Foreskin keratinocyte (primary cell): ENCODE measurements at places on chromosomes 3 and 15. TPM values are rescaled to one million over a fixed set of nuclear protein-coding genes. Genes with fewer than 3 reads are reported as not detected.
A peak's percentile ranks its signal among the peaks of the same experiment; 100 is the strongest.

DNA sequence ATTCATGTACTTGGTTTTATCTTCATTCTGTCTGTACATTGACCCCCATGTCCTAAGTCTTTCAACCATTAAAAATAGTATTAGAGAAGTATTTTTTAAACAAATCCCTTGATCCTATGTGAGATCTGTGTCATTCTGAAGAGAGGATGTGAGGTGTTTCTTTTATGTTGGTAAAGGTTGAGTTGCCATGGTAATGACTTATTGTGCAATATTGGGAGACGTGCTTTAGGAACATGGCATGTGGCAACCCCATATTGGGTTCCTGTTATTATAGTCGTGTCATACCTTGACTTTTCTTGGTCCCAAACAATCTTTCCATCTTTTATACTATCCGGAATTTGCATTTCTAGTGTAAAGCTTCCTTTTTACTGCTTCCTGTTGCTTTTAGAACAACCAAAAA lies 203.1 kb downstream of the KCNAB1 start:
- peak; percentile 79 for DNase-seq

DNA sequence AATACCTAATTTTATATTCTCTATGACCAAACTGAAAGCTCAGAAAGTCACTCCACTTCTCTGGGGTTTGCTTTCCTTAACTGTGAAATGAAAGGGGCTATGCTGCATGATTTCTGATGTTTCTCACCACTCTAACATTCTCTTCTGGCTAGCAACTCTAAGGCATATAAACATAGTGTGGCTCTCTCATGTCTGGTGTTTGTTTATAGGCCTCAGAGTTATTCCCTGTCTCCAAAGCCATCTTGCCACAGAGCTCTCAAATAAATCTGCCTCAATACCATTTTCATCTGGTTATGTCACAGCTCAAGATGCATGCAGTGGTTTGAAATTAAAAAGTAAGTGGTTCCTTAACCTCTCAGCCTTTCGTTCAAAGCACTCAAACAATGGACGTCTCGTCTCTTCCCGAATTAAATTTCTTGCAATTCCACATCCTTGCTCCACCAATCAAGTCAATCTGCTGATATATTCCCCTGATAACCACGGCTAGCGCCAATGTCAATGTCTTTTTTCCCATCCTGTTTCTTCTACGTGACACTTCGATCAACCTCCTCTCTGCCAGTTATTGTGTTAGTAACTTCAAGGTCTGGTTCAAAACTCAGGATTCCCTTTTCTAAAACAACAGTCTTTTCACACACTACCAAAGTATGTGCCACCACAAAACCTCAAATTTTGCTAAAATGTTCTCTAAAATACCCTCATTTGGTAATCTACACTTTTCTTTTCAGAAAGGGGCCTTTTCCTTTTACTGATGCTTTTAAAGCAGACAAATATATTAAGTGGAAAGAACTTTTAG lies 16.0 kb downstream of the TOMM70 start:
- no peak for DNase-seq

DNA sequence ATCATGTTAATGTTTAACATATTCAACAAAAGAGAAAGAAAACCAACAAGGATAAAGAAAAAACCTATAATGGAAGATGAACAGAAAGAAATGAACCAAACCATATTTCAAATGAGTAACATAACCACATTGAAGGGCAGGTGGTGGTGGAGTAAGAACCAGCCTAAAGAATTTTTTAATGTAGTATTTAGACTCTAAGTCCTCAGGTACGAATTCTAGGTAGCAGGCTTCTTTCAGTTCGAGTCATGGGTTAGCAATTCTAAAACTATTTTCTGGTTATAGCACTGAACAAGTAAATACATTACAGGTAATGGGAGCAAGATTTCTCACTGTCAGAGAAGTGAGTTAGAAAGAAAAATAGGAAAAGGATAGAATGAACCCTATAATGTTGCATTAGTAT lies 24.4 kb downstream of the DCBLD2 start:
- no peak for DNase-seq

GRCh38 chr15:57054204-57054750 lies 135.8 kb downstream of the TCF12 start:
- DNase-seq = no peak

DNA sequence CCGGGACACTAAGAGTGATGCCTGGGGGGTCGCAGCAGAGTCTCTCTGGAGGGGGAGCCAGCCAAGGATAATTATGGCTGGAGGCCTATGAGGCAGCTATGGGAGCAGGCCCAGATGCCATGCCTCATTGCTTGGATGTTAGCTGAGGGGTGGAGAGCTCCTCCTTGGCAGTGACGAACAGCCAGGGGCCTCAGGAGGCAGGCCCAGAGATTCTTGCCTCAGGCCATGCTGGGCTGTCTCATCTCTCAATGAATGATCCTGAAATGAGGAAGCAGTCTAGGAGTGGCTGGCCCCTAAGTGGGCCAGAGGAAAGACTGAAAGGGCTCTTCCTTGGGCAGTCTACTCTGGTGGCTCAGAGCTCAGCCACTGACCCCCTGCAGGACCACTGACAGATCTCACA lies 21.3 kb downstream of the KIF9 start:
- DNase-seq = peak; percentile 44

DNA sequence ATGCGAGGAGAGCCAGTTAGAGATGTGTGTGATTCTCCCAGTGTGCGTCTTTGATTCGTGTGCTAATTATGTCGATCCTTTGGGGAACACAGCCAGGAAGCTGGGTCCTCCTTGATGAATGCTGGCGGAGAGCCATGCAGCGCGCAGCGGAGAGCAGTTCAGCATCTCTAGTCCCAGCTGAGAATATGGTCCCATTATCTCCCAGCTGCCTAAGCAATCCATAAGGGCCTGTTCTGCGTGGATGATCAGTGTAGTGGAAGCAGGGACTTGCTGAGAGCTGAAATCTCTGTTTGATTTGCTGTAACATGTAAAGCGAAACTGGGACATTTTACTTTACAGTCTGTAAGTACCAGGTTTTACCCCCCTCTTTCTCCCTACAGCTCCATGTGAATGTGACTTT lies 412.7 kb downstream of the CNTN4 start:
- DNase-seq = no peak

DNA sequence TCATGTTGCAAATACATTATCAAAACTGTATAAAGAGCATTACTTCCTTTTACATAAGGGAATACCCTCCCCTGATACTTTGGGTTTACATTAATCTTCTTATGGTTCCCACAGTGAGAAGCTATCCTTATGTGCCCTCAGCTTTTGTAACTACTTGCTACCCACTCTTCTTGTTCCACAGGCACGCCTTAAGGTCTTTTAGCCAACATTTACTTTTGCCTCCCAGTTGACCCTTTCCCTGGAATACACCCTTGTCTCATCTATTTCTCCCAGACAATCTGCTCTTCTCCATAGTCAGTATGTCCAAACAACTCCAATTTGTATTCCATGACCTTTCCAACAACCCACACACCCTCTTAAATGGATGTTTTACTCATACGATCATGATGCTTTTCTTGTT lies 116.8 kb upstream of the COL8A1 start:
- DNase-seq = no peak

DNA sequence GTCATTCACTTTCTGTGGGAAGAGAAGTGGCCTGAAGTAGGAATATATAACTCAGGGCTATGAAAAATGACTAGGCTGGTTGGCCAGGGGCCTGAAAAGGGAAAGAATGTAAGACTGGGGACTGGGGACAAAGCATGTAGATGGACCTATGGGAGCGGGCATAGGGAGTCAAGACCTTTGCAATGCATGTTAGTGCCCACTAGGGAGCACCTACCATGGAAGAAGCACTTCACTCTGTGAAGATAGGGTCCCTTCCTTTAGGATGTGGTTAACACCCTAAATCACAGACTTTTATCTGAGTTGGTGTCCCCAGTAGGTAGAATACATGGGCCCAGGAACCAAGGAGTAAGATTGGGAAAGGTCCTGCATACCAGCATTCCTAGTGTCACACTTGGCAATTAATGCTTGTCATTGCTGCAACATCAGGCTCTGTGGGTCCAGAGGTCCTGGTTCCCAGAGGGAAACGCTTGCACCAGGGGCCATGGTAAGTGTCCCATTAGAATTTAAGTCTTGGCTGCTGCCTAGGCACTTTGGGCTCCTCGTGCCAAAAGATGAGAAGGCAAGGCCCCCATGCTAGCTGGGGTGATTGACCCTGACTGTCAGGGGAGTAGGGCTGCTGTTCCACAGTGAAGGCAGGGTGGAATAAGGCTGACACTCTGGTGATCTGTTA lies 79.6 kb downstream of the CRYGS start:
- DNase-seq = no peak

- no peak for DNase-seq
Observed at GRCh38 chr15:60476713-60477112, 2.2 kb downstream of the ICE2 start.

- no peak for DNase-seq
Observed at GRCh38 chr3:194738254-194739093, 52.8 kb downstream of the FAM43A start.

DNA sequence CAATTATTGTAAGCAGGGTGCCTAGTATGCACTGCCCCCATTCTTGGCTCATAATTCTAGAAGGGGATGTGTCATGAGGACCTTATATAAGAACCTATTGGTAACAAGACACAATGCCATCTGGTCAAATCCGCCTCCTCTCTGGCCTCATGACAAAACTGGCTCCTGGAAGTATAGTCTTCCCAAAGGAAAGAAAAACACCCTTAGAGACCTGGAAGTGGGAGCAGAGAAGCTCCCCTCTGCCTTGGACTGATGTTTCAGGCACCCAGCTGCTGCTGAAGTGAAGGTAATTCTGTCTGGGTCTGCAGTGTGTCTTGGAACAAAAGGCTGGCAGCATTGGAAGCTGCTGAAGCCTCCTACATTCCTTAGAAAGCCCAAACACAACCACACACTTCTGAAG lies 107.2 kb upstream of the CLSTN2 start:
- DNase-seq = no peak

GRCh38 chr3:128523591-128523990 lies 30.6 kb upstream of the GATA2 start:
- no peak for DNase-seq

PLSCR2 gene
- not detected in 2 replicates for total RNA-seq

NTRK3 gene
- total RNA-seq = not detected in 2 replicates

LYZL4 gene
- total RNA-seq = not detected in 2 replicates

CCDC39 gene
- not detected in 2 replicates for total RNA-seq
